ENCODE measurements at places on chromosomes 4 and X.

- no peak overlapping the region for H3K4me3 ChIP-seq
- no peaks in the 10 kb centered on the region for H3K27me3 ChIP-seq
- H3K27ac ChIP-seq: no peak overlapping the region
- DNase-seq: no peak
Observed at GRCh38 chr4:73908965-73909364, 39.8 kb downstream of the CXCL1 start.

GRCh38 chr4:146033149-146033548 is 94.5 kb upstream of the ZNF827 start:
- no peak overlapping the region for H3K4me3 ChIP-seq
- no peaks in the 10 kb centered on the region for H3K36me3 ChIP-seq
- no peaks in the 10 kb centered on the region for H3K4me1 ChIP-seq
- H3K27me3 ChIP-seq: no peaks in the 10 kb centered on the region
- DNase-seq: no peak

GRCh38 chr4:17335371-17335770 is 176.5 kb downstream of the QDPR start:
- peak overlapping the region; percentile 7 for H3K27ac ChIP-seq
- H3K27me3 ChIP-seq: no peaks in the 10 kb centered on the region
- no peak overlapping the region for H3K4me3 ChIP-seq
- no peaks in the 10 kb centered on the region for H3K4me1 ChIP-seq
- no peak for DNase-seq

DNA sequence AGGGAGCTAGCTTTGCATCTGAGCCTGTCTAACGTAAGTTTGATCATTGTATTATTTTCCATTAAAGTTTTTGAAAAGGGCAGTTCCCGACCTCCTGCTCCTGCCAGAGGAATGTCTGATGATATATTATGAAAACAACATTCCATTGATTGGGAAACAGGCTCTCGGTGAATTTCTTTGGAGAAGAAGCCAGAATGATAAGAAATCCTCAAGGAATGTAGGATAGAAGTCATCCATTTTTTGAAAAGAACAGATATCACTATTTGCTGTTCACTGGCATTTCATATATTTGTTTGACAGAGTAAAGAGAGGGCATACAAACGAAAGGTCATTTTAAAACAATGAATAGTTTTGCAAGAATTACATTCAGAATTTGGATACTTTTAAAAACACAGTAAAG is 781.0 kb upstream of the HTR2C start:
- H3K27ac ChIP-seq: no peak overlapping the region
- H3K4me1 ChIP-seq: no peaks in the 10 kb centered on the region
- DNase-seq: no peak
- no peaks in the 10 kb centered on the region for H3K36me3 ChIP-seq

DNA sequence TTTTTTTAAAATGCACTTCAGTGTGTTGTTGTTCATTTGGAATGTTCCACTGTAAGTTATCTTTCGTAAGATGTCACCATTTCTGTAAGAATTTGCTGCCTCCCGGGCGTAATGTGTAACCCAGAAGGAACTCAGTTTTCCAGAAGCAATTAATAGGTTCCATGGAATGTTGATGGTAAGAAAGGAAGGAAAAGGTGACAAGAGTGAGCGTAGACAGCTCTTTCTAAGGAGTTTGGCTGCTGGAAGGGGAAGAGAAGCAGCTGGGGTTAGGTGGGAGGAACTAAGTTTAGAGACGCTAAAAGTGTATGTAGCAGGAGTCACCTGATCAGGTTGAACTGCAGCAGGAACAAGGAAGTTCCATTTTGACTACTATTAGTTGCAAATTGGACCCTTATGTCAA is 35.9 kb downstream of the PNMA5 start:
- peaks cover 17% of the 10 kb centered on the region for H3K27me3 ChIP-seq
- no peaks in the 10 kb centered on the region for H3K36me3 ChIP-seq
- H3K4me3 ChIP-seq: no peak overlapping the region
- H3K27ac ChIP-seq: peak overlapping the region; percentile 84

- no peaks in the 10 kb centered on the region for H3K4me1 ChIP-seq
- no peak overlapping the region for H3K27ac ChIP-seq
- H3K27me3 ChIP-seq: peaks cover 15% of the 10 kb centered on the region
- no peak for DNase-seq
- H3K36me3 ChIP-seq: no peaks in the 10 kb centered on the region
Observed at GRCh38 chrX:44459501-44459900, 83.2 kb downstream of the FUNDC1 start.

GRCh38 chr4:128308986-128309385 is 21.4 kb upstream of the PGRMC2 start:
- H3K4me1 ChIP-seq: no peaks in the 10 kb centered on the region
- no peak overlapping the region for H3K27ac ChIP-seq
- no peak overlapping the region for H3K4me3 ChIP-seq
- no peaks in the 10 kb centered on the region for H3K36me3 ChIP-seq

GRCh38 chrX:13697455-13697854 is 8.5 kb downstream of the RAB9A start:
- no peak for DNase-seq
- no peaks in the 10 kb centered on the region for H3K27me3 ChIP-seq
- H3K4me3 ChIP-seq: no peak overlapping the region
- no peaks in the 10 kb centered on the region for H3K36me3 ChIP-seq
- no peaks in the 10 kb centered on the region for H3K4me1 ChIP-seq

- DNase-seq: no peak
- no peaks in the 10 kb centered on the region for H3K4me1 ChIP-seq
- H3K27me3 ChIP-seq: no peaks in the 10 kb centered on the region
- no peak overlapping the region for H3K27ac ChIP-seq
Observed at GRCh38 chr4:100889898-100890297, 372.1 kb upstream of the EMCN start.

- H3K4me1 ChIP-seq: no peaks in the 10 kb centered on the region
- no peaks in the 10 kb centered on the region for H3K36me3 ChIP-seq
Observed at GRCh38 chrX:65136424-65136823, 160.2 kb upstream of the ZC4H2 start.
